Activated CD4-positive, alpha-beta memory T cell treated with anti-CD3 and anti-CD28 coated beads for 36 hours (primary cell): ENCODE measurements at places on chromosomes 13 and 19.

GRCh38 chr19:49064768-49065611 is at the start of gene NTF4:
TSS of gene NTF4 (minus strand) at chr19:49064818. CDS start at chr19:49061997, 2,821 bp downstream.
- DNase-seq, result no peak

- no peak for DNase-seq
Observed at GRCh38 chr13:39215971-39216370, 177.7 kb downstream of the NHLRC3 start.

DNA sequence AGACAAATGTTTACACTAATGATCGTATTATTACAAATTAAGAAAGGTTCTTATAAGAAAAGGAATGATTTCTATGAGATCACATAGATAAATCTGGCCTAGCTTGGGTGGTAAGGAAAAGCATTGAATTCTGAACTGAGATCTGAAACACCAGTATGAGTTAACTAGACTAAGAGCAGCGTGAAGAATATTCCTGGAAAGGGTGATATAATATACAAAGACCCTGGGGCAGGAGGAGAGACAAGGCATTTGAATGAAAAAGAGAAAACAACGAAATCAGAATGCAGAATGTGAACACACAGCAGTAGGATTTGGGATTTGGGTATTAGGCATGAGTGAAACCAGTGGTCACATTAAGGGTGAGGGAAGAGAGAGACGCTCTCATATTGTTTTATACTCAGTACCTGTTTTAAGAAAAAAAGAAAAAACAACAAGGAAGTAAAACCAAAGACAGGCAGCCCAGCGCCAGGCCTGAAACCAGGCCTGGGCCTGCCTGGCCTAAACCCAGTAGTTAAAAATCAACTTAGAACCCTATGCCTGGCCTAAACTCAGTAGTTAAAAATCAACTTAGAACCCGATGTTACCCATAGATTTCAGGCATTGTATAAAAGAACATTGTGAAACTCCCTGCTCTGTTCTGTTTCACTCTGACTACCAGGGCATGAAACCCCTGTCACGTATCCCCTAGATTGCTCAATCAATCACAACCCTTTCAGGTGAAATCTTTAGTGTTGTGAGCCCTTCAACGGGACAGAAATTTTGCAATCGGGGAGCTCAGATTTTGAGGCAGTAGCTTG is 287.1 kb downstream of the ITGBL1 start:
- DNase-seq, result no peak

DNA sequence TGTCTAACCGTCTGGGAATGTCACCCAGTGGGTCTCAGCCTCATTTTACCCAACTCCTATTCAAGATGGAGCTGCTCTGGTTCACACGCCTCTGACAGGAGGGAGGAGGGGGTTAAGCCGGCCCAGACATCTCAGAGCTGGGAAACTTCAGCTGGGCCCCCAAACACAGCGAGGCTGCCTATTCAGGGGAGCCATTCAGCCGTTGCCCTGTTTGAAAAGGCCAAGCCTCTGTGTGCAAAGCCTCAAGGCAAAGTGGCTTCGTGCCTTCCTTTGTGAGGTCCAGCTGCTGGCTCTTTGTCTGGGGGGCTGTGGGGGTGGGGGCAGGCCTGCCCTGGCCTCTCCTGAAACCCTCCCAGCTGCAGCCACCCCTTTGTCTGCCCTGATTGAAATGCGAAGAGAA is 147.4 kb downstream of the PTPRS start:
- DNase-seq, result no peak

GRCh38 chr13:92609376-92609775 is 617.2 kb upstream of the GPC6 start:
- DNase-seq, result no peak
